ENCODE measurements at places on chromosomes 12 and 14. TPM values are rescaled to one million over a fixed set of nuclear protein-coding genes. Genes with fewer than 3 reads are reported as not detected.

- no peak for DNase-seq
These were observed 173.6 kb downstream of the ETV6 start for GRCh38 chr12:11823043-11823442.

GRCh38 chr12:85448031-85448430 lies 168.0 kb downstream of the ALX1 start:
- no peak for DNase-seq

The NANOG gene
- not detected for total RNA-seq

DNA sequence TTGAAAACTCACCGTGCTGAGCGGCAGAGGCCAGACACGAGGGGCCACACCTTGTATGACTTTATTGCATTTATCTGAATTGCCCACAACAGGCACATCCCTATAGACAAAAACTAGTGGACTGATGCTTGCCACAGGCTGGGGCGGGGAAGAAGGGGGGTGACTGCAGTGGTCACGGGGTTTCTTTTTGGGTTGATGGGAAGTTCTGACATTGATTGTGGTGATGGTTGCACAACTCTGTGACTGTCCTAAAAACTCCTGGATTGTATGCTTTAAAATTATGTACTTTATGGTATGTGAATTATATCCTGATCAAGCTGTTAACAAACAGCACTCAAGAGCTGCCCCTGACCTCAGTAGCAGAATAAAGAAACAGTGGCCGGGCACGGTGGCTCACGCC lies 25.7 kb downstream of the DHX37 start:
- DNase-seq: no peak

GRCh38 chr12:124696693-124697476 lies 129.5 kb upstream of the NCOR2 start:
- DNase-seq: no peak

The RAD51AP1 gene
- total RNA-seq: 22.2 TPM

GRCh38 chr12:116053479-116054200 lies 223.9 kb downstream of the MED13L start:
- no peak for DNase-seq

DNA sequence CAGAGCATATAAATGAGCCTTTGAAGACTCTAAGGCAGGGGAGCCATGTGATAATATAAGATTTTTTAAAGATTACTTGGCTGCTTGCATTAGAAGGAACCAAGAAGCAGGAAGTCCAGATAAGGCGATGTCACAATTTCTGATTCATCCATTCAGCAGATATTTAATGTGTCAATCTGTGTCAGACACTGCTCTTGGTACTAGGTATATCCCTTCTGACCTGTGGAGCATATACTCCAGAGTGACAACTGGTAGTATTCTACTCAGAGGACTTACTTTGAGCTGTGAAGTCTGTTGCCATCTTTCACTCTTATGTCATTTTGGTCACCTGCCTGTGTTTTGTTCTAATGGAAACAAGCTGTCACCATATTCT lies 10.7 kb downstream of the EID3 start:
- DNase-seq: no peak

The TGM1 gene
- total RNA-seq: 5.2 TPM

DNA sequence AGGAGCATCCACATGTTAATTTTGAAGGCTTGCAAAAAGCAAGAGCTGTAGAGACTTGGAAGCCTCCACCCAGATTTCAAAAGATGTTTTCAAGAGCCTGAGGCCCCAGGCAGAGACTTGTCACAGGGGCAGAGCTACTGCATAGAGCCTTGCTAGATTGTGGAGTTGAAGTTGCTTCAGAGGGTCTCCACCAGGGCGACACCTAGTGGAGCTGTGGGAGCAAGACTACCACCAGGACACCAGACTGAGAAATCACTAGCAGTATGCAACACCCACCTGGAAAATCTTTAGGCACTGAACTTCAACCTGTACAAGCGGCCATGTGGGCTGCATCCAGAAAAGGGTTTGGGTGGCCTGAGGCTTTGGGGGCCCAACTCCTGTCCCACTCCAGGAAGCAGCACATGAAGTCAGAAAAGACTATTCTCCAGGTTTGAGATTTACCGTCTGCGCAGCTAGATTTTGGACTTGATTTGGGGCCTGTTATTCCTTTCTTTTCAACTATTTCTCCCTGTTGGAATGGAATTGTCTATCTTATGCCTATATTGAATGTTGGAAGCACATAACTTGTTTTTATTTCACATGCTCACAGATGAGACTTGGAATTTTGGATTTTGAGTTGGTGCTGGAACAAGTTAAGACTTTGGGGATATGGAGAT lies 508.6 kb downstream of the FLRT2 start:
- peak; percentile 51 for DNase-seq

- DNase-seq: no peak
These were observed 7.3 kb upstream of the TMEM119 start for GRCh38 chr12:108605000-108605689.

DNA sequence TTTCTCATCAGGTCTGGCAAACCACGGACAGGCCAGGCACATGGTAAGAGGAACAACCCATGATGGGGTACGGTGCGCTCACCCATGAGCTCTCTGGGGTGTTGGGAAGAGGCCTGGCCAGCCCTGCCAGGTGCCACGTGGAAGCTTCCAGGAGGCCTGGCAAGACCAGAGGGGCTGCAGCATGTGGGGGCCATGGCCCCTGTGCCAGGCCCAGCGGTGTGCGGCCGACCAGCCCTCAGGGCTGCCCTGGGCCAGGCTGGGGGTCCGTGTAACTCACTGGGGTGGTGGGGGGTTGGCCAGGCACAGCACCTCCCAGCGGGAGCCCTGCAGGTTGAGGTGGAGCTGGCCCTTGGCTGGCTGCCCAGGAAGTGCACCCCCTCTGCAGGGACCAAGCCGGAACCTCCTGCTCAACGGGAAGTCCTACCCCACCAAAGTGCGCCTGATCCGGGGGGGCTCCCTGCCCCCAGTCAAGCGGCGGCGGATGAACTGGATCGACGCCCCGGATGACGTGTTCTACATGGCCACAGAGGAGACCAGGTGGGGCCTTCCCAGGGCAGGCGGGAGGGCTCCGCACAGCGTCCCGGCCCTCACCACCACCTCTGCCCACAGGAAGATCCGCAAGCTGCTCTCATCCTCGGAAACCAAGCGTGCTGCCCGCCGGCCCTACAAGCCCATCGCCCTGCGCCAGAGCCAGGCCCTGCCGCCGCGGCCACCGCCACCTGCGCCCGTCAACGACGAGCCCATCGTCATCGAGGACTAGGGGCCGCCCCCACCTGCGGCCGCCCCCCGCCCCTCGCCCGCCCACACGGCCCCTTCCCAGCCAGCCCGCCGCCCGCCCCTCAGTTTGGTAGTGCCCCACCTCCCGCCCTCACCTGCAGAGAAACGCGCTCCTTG lies 4.9 kb upstream of the CRIP2 start:
- DNase-seq: no peak

DNA sequence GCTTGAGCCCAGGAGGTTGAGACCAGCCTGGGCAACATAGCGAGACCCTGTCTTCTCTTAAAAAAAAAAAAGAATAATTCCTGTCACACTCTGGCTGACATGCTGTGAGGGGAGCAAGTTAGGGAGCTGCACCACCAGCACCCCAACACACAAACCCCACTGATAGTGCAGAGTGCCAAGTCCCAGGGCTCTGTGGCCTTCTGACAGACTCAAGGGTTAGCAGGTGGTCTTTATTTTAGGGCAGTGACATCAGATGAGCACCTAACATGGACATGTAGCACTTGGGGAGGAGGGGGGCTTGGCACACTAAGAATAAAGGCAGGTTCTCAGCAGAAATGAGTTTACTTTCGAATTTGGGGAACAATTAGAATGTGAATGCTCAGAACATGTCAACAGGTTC lies 6.8 kb downstream of the USP5 start:
- DNase-seq: no peak
